ENCODE measurements at places on chromosomes 12 and 14.
A peak's percentile ranks its signal among the peaks of the same experiment; 100 is the strongest.

DNA sequence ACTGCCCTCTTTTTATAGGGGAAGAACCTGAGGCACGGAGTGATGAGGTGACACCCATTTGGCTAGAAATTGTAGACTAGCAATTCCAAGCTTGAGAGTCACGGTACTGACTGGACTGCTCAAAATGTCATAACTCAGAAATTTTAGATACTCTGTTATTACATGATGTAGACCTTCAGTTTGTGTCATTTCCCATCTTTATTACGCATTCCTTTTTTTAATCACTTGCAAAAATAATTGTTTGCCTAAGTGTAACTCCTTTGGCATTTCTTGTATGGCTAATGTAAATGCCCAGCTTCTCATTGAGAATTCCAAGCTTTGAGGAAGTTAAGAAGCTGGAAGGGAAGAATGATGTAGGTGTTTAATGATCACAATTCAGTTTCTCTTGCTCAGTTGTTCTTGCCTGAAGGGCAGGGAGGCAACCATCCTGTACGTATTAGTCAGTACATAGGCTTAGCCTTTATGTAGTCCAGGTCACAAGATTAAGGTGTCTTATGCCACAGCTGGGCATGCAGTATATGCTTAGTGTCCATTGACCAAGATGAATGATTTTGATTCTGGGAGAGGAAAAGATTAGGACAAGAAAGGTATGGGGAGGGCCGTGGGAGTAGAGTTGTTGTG, 68.2 kb upstream of the EVL start:
- no peak overlapping the region for H3K27ac ChIP-seq
- peaks cover 3% of the 10 kb centered on the region for H3K4me1 ChIP-seq
- no peaks in the 10 kb centered on the region for H3K27me3 ChIP-seq
- no peaks in the 10 kb centered on the region for H3K36me3 ChIP-seq
- DNase-seq, result no peak
- no peak overlapping the region for H3K4me3 ChIP-seq

- H3K36me3 ChIP-seq, result no peaks in the 10 kb centered on the region
- no peak overlapping the region for H3K4me3 ChIP-seq
- peaks cover 17% of the 10 kb centered on the region for H3K4me1 ChIP-seq
- H3K27ac ChIP-seq, result peak overlapping the region; percentile 81
Observed at GRCh38 chr14:99747582-99748330, 45.5 kb upstream of the EML1 start.

DNA sequence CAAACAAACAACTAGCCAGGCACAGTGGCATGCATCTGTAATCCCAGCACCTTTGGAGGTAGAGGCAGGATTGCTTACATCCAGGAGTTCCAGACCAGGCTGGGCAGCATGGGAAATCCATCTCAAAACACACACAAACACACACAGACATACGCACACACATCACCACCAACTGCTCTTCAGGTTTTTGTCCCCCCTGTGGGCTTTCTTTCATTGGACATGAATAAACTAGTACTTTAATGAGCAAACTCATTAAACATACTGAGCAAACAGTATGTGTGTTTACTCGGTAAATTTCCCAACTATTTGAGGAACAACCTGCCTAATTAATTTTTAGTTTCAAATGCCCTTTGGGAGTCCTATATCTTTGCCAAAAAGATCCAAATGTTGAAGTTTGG, 10.1 kb upstream of the RASSF3 start:
- H3K4me3 ChIP-seq, result no peak overlapping the region
- no peaks in the 10 kb centered on the region for H3K36me3 ChIP-seq
- DNase-seq, result no peak

DNA sequence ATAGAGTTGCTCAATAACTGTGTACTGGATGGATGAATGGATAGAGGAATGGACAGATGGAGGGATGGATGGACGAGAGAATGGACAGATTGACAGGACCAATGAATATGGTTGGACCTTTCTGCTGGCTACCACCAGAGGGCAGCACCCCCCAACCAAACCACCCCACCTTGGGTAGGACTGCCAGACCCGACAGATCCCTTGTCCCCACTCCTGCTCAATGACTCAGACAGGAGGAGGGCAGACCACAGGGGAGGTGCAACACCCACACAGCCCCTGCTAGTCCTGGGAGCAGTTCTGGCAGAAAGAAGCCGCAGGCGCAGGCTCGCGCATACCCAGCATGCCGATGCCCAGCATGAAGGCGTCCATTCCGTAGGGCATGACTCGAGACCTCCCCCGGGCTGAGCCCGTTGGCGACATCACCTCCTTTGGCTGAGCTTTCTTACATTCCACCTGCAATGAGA, 12.4 kb downstream of the MSI1 start:
- peak; percentile 78 for DNase-seq
- H3K36me3 ChIP-seq, result no peaks in the 10 kb centered on the region
- no peak overlapping the region for H3K4me3 ChIP-seq
- no peak overlapping the region for H3K27ac ChIP-seq

DNA sequence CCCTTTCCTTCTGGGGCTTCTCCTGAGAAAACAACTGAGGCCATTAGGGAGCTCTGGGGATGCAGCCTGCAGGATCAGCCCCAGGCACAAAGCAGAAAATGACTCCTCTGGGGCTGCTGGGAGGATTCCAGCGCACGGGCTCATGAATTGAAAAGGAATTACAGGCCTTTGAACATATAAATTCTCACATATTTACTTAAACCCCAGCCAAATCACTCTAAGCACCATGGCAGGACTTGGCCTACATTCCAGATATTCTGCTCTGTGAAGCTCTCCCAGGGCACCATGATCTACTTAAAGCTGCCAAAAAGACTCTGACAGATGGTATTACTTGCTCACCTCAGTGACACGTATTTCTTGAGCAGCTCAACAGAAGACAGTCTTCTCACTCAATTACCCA, 87.2 kb downstream of the ZFC3H1 start:
- no peaks in the 10 kb centered on the region for H3K4me1 ChIP-seq
- H3K36me3 ChIP-seq, result no peaks in the 10 kb centered on the region
- no peak for DNase-seq
- no peak overlapping the region for H3K27ac ChIP-seq
- H3K27me3 ChIP-seq, result no peaks in the 10 kb centered on the region

- no peak overlapping the region for H3K27ac ChIP-seq
- peaks cover 3% of the 10 kb centered on the region for H3K4me1 ChIP-seq
- DNase-seq, result no peak
- H3K27me3 ChIP-seq, result no peaks in the 10 kb centered on the region
- H3K4me3 ChIP-seq, result no peak overlapping the region
- H3K36me3 ChIP-seq, result no peaks in the 10 kb centered on the region
Observed at GRCh38 chr12:115456946-115457689, 773.1 kb upstream of the TBX3 start.

GRCh38 chr14:32047791-32048190, 29.3 kb upstream of the ARHGAP5 start:
- DNase-seq, result no peak
- H3K27ac ChIP-seq, result no peak overlapping the region
- no peak overlapping the region for H3K4me3 ChIP-seq
- H3K36me3 ChIP-seq, result no peaks in the 10 kb centered on the region

- no peaks in the 10 kb centered on the region for H3K27me3 ChIP-seq
- H3K27ac ChIP-seq, result no peak overlapping the region
- no peaks in the 10 kb centered on the region for H3K36me3 ChIP-seq
- no peaks in the 10 kb centered on the region for H3K4me1 ChIP-seq
- H3K4me3 ChIP-seq, result no peak overlapping the region
Observed at GRCh38 chr14:89254166-89254909, 162.7 kb downstream of the FOXN3 start.

- no peak overlapping the region for H3K27ac ChIP-seq
- no peak for DNase-seq
- no peaks in the 10 kb centered on the region for H3K27me3 ChIP-seq
- peaks cover 5% of the 10 kb centered on the region for H3K4me1 ChIP-seq
- H3K4me3 ChIP-seq, result no peak overlapping the region
Observed at GRCh38 chr12:45260104-45260815, 44.4 kb downstream of the ANO6 start.

GRCh38 chr12:14257734-14258574, 107.5 kb upstream of the ATF7IP start:
- H3K27ac ChIP-seq, result peak overlapping the region; percentile 67
- H3K4me3 ChIP-seq, result no peak overlapping the region
- H3K27me3 ChIP-seq, result no peaks in the 10 kb centered on the region
- H3K4me1 ChIP-seq, result peaks cover 37% of the 10 kb centered on the region
- no peaks in the 10 kb centered on the region for H3K36me3 ChIP-seq
- DNase-seq, result peak; percentile 100

- H3K27ac ChIP-seq, result peak overlapping the region; percentile 5
- no peaks in the 10 kb centered on the region for H3K27me3 ChIP-seq
- H3K36me3 ChIP-seq, result no peaks in the 10 kb centered on the region
- no peak overlapping the region for H3K4me3 ChIP-seq
- no peaks in the 10 kb centered on the region for H3K4me1 ChIP-seq
Observed at GRCh38 chr12:53346491-53346890, 10.3 kb upstream of the SP7 start.

DNA sequence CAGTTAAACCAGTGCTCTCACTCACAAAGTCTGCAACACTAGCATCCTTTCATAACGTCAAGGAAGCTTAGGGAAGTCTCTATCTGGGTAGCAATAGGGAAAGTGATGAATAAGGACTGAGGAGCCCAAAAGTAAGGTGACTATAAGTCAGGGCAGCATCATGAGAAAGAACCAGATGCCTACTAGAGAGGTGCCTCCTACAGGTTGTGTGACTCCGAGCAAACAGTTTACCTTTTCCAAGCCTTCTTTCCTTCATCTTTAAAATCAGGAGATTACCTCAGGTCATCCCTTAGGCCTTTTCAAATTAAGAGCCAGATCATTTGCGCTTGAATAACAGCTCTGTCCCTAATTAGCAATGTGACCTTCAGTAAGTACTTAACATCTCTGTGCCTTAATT, 40.2 kb downstream of the RTN1 start:
- no peak overlapping the region for H3K27ac ChIP-seq
- H3K4me3 ChIP-seq, result no peak overlapping the region
- DNase-seq, result no peak
- H3K27me3 ChIP-seq, result no peaks in the 10 kb centered on the region

GRCh38 chr12:106974511-106974910, 12.4 kb downstream of the MTERF2 start:
- no peaks in the 10 kb centered on the region for H3K27me3 ChIP-seq
- DNase-seq, result no peak
- H3K36me3 ChIP-seq, result peaks cover 6% of the 10 kb centered on the region
- no peak overlapping the region for H3K27ac ChIP-seq
- no peak overlapping the region for H3K4me3 ChIP-seq

DNA sequence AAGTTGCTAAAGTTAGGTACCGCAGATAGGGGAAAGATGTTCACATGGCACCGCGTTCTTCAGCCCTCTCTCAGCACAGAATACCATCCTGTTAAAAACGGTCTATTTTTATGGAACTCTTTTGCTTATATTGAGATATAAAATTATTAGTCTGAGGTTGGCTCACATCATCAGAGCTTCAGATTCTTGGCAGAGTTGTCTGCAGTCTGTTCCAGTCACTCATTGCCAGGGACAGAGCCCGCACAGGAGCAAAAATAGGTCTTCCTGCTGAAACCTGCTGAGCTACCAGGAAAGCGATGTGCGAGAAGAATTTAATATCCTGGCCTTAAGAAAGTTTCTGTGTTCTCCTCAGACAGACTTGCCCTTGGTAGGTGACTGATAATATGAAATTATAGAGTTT, 249.8 kb downstream of the VRK1 start:
- no peak overlapping the region for H3K4me3 ChIP-seq
- no peaks in the 10 kb centered on the region for H3K4me1 ChIP-seq
- no peak overlapping the region for H3K27ac ChIP-seq
- peak; percentile 3 for DNase-seq
- peaks cover 2% of the 10 kb centered on the region for H3K27me3 ChIP-seq
- H3K36me3 ChIP-seq, result no peaks in the 10 kb centered on the region

DNA sequence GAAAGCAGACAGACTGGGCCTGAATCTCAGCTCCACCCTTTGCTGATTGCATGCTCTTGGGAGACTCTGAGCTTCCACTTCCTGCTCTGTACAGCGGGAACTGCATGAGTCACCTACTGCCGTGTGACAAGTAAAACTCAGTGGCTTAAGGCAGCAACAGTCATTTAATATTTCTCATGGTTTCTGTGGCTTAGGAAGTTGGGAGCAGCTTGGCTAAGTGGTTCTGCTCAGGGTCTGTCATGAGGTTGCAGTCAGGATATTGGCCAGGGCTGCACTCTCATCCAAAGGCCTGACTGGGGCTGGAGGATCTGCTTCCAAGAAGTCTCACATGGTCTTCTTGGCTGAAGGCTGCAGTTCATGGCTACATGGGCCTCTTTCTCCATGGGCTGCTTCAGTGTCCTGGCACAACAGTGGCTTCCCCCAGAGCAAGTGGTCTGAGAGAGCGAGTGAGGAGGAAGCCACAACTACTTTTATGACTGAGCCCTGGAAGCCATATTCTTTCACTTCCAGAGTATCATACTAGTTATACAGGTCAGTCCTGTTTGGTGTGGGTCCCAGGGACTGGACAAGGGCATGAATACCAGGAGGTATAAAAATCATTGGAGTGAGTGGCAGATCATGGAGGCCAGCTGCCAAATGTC, 49.7 kb downstream of the FAM222A start:
- H3K27me3 ChIP-seq, result no peaks in the 10 kb centered on the region
- H3K4me1 ChIP-seq, result peaks cover 19% of the 10 kb centered on the region
- no peaks in the 10 kb centered on the region for H3K36me3 ChIP-seq
- no peak overlapping the region for H3K4me3 ChIP-seq
- H3K27ac ChIP-seq, result no peak overlapping the region
- no peak for DNase-seq

DNA sequence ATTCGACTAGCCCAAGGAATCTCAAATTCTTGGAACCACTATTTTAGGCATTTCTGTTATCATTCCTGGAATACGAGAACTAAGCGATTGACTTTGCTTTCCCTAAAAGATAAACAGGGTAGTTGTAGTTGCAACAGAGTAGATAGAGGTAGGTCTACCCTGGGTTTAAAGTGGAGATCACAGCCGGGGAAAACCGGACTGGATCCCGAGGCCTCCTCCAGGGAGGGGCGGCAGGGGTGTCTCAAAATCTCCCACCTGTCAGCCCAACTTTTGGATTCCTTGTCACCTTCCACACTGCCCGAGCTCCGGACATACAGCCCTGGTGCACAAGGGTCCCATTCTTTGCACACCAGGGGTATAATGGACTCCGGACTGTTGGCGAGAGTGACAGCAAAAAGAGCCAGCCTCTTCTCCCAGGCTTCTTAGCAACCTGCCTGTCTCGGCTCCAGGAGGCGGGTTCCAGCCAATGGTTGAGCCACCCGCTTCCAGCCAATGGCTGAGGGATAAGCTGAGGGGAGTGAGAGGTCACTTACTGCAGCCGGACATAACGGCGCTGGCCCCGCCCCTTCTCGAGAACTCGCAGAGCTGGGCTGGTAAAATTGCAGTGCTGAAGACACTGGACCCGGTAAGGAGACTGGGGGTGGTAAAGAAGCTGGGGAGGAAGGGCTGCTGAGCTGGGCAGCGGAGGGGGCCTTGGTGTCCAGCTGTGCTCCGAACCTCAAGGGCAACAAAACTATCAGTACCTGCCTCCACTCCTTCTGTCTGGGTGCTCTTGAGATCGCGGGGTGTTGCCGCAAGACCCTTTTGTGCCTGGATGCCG, at the start of gene SUOX:
SUOX (plus strand) TSS at position 562 of the 820 bp plus-strand sequence. CDS start 4,946 bp downstream, outside the sequence.
- peak; percentile 98 for DNase-seq
- H3K27me3 ChIP-seq, result no peaks in the 10 kb centered on the region
- peaks cover 15% of the 10 kb centered on the region for H3K36me3 ChIP-seq
- H3K27ac ChIP-seq, result peak within 1 kb of the TSS; percentile 77
- H3K4me1 ChIP-seq, result peaks cover 4% of the 10 kb centered on the region

- no peak for DNase-seq
- no peaks in the 10 kb centered on the region for H3K27me3 ChIP-seq
- H3K36me3 ChIP-seq, result no peaks in the 10 kb centered on the region
- H3K4me3 ChIP-seq, result no peak overlapping the region
Observed at GRCh38 chr12:128557231-128557630, 266.5 kb downstream of the SLC15A4 start.
